Naive thymus-derived CD8-positive, alpha-beta T cell (primary cell): ENCODE measurements at places on chromosomes 7 and 10.

DNA sequence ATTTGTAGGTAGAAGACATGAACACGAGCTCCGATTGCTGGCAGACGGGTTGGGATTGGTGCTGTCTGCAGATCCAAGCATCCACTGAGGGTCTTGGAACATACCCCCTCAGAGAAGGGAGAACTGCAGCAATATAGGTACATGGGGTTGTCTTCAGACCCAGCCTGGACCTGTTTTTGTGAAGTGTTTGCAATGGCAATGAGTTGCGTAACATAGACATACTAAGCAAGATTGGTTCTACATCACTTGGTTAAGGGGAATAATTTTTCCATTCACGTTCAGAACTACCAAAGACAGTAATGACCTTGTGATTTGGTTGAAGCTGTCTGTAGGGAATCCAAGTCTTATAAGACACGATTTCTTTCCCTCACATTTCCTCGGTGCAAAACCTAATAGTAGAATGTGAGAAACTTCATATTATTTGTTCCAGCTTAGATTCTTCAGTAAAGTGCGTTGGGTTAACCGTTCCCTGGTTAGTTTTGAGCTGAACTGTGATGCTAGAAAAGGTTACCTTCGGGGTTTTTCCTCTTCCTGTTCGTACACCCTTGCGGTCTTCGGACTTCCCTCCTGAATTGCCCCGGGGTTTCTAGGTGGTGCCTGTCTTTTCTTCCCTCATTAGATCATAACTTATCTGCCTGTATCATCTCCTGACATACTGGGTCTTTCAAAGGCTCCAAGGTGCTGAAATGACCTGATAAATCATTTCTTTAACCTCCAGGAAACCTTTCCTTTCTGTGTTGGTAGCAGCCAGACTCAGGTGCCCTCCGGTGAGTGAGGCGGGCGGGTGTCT lies 14.4 kb downstream of the PROSER2 start:
- H3K4me3 ChIP-seq, result no peak overlapping the region
- H3K27me3 ChIP-seq, result peaks cover 5% of the 10 kb centered on the region
- no peak overlapping the region for H3K27ac ChIP-seq
- DNase-seq, result no peak
- peaks cover 8% of the 10 kb centered on the region for H3K4me1 ChIP-seq

DNA sequence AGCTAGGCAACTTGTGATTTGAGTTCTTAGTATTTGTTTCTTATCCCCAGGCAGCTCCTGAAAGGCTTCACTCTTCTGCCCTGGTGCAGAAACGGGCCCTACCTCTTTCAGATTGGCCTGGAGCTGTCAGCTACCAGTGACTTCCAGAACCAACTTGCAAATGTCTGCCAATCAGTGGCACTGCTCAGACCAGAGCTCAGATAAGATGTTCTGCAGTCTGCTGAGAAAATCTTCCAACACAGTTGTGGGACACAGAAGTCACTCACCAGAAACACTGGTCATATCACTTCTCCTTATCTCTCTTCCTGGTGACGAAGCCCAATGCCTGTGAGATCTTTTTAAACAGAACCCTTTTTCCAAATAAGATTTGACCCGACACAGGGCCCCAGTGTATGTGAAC lies 81.9 kb upstream of the DUSP5 start:
- no peak overlapping the region for H3K4me3 ChIP-seq
- no peak for DNase-seq
- no peaks in the 10 kb centered on the region for H3K36me3 ChIP-seq
- peaks cover 18% of the 10 kb centered on the region for H3K27me3 ChIP-seq
- H3K27ac ChIP-seq, result no peak overlapping the region

- no peak for DNase-seq
- peaks cover 8% of the 10 kb centered on the region for H3K4me1 ChIP-seq
- H3K4me3 ChIP-seq, result no peak overlapping the region
- no peak overlapping the region for H3K27ac ChIP-seq
- H3K36me3 ChIP-seq, result no peaks in the 10 kb centered on the region
Measured at GRCh38 chr7:95398155-95398940, 2.2 kb upstream of the PON3 start.

DNA sequence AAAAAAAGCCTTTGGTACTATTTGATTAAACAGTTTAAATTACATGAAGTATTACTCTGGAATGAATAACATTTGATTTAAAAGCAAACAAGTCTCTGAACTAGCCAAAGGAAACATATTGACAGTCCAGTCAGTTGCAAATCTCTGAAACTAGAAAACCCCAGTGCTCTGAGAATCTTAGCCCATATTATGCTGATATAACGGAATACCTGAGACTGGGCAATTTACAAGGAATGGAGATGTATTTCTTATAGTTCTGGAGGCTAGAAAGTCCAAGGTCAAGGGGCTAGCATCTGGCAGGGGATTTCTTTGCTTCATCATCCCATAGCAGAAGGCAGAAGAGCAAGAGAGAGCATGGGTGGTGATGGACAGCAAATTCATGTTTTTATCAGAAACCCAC lies 21.7 kb upstream of the FKBP9 start:
- no peaks in the 10 kb centered on the region for H3K27me3 ChIP-seq
- no peak overlapping the region for H3K4me3 ChIP-seq
- H3K27ac ChIP-seq, result no peak overlapping the region

GRCh38 chr10:72083790-72084459 lies 4.4 kb downstream of the SPOCK2 start:
- no peaks in the 10 kb centered on the region for H3K27me3 ChIP-seq
- peak overlapping the region; percentile 97 for H3K27ac ChIP-seq
- H3K4me1 ChIP-seq, result peaks cover 77% of the 10 kb centered on the region
- peaks cover 61% of the 10 kb centered on the region for H3K36me3 ChIP-seq
- peak overlapping the region; percentile 95 for H3K4me3 ChIP-seq

DNA sequence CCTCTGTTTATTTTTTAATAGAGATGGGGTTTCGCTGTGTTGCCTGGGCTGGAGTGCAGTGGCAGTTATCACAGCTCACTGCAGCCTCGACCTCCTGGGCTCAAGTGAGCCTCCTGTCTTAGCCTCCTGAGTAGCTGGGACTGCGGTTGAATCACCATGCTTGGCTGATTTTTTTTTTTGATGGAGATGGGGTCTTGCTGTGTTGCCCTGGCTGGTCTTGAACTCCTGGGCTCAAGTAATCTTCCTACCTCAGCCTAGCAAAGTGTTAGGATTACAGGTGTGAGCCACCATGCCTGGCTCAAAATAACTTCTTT lies 8.1 kb downstream of the DYNC2I1 start:
- no peaks in the 10 kb centered on the region for H3K27me3 ChIP-seq
- DNase-seq, result no peak
- H3K36me3 ChIP-seq, result no peaks in the 10 kb centered on the region
- H3K4me3 ChIP-seq, result peak overlapping the region; percentile 81
- H3K27ac ChIP-seq, result peak overlapping the region; percentile 95

DNA sequence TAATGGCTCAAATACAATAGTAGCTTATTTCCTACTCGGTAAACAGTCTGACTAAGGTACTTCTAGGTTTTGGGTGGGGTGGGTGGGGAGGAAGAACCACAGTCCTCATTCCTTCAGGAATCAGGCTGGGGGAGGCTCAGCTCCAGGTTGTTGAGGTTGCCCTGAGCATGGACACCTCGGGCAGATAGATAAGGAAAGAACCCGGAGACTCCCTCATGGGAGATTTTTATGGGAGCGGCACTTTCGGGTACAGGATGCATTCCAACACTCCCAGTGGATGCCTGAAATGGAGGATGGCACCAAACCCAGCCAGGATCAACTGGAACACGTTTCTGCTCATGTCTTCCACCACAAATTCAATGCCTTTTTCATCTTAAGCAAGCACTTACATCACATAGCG lies 5.5 kb upstream of the GSDME start:
- H3K4me1 ChIP-seq, result peaks cover 2% of the 10 kb centered on the region
- peaks cover 40% of the 10 kb centered on the region for H3K27me3 ChIP-seq
- H3K4me3 ChIP-seq, result no peak overlapping the region
- H3K36me3 ChIP-seq, result no peaks in the 10 kb centered on the region
- H3K27ac ChIP-seq, result no peak overlapping the region

DNA sequence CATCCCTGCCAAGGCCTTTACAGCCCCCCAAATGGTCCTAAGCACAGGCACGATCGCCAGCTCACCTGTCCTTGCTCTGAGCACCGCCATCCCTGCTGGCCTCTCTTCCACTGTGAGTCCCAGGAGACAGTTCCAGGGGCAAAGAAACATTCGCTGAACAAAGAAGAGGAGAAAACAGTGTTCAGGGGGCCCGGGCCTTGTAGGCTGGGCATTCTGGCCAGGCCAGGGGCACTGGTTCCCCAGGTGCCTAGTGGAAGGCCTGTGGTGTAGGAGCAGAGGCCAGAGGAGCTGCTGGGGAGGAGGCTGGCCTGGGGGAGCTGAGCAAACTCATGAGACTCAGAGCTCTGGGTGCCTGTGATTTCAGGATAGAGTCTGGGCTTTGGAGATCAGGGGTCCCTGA lies 22.6 kb downstream of the AQP1 start:
- H3K4me3 ChIP-seq, result no peak overlapping the region
- peaks cover 3% of the 10 kb centered on the region for H3K27me3 ChIP-seq
- no peaks in the 10 kb centered on the region for H3K36me3 ChIP-seq
- no peak overlapping the region for H3K27ac ChIP-seq

DNA sequence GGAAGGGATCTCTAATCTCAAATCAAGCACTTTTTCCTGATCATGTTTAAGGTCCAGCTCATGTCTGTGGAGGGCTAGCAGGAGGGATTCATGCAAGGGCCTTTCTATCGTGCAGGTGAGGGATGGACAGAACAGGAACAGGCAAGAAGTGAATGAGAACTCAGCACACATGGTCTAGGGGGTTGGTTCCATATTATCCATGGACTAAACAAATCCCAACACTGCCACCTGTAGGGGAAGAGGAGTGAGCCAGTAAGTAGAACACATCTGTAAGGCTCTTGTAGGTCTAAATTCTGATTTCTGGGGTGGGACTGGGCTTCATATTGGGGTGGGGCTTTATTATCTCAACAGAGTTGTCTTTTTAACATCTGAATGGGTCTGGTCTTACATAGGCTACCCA lies 138.0 kb upstream of the TARP start:
- no peak for DNase-seq
- peaks cover 31% of the 10 kb centered on the region for H3K4me1 ChIP-seq
- no peak overlapping the region for H3K27ac ChIP-seq
- H3K4me3 ChIP-seq, result no peak overlapping the region
- no peaks in the 10 kb centered on the region for H3K36me3 ChIP-seq
- H3K27me3 ChIP-seq, result no peaks in the 10 kb centered on the region

GRCh38 chr7:106059556-106059955 lies 52.6 kb downstream of the SYPL1 start:
- no peak overlapping the region for H3K4me3 ChIP-seq
- no peaks in the 10 kb centered on the region for H3K36me3 ChIP-seq
- DNase-seq, result no peak
- H3K27me3 ChIP-seq, result no peaks in the 10 kb centered on the region
- peaks cover 44% of the 10 kb centered on the region for H3K4me1 ChIP-seq

DNA sequence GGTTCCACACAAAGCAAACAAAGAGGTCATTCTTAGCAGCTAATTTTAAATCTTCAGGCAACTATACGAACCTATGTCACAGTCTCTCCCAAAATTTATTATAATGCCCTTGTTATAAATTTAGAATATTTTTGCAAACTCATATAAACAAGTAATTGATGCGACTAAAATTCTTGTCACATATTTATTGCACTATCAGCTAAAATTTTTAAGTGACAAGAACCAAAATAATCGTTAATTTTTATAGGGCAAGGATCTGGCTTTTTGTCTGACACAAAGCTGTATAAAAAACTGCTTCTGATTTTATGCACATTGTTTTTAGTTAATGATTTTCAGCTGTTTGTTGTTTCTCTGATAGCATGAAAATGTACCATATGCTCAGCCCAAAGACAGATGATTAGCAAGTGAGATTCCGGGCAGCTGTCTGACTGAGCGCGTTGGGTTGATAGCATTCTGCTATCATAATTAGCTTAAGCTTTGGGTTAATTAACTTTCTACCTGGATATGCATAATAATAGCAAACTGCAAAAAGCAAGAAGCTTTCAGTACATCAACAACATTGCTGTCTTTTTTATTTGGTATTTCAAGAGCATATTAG lies 136.0 kb downstream of the MGMT start:
- H3K4me3 ChIP-seq, result no peak overlapping the region
- no peaks in the 10 kb centered on the region for H3K27me3 ChIP-seq
- H3K4me1 ChIP-seq, result no peaks in the 10 kb centered on the region

DNA sequence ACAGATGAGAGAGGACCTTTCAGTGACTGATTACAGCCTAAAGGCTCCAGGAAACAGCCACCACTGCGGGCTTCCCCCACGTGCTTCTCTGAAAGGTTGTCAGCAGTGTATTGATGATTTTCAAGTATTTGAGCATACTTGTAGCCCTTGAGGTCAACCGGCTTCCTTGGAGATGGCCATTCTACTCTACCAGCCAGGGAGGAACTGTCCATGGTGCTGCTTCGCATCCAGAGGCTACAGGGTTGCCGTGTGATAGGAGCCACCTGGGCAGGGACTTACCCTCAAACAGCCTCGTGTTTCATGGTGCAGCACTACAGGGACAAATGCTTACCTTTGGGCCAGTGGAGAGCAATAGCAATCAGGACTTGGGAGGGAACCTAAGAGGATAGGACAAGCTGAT lies 179.5 kb downstream of the DPP6 start:
- no peaks in the 10 kb centered on the region for H3K4me1 ChIP-seq
- H3K27me3 ChIP-seq, result peaks cover 1% of the 10 kb centered on the region
- no peak overlapping the region for H3K27ac ChIP-seq
- H3K4me3 ChIP-seq, result no peak overlapping the region

DNA sequence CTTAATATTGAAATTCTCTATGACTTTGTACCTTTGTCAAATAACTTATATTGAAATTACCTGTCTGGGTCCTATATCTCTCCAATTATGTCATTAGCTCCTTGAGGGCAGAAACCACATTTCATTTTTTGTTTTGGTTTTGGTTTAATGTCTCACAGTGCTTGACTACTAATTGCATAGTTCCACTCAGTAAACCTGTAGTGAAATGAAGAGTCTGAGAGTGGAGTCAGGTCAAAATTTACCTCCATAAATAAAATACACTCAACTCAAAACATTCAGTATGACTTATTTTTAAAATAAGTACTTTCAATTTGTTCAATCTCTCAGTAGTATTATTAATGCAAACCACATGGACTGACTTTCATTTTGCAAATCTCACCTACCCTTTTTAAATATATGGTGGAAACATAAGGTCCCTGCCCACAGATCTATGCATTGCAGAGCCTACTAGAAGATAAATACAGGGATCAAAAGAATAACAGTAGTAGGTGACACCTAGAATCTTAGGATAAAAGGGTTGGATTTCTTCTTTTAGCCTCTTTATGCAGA lies 32.5 kb downstream of the PDE1C start:
- H3K27ac ChIP-seq, result no peak overlapping the region
- DNase-seq, result no peak

- DNase-seq, result no peak
- H3K27me3 ChIP-seq, result no peaks in the 10 kb centered on the region
- no peak overlapping the region for H3K27ac ChIP-seq
- H3K4me1 ChIP-seq, result peaks cover 46% of the 10 kb centered on the region
Measured at GRCh38 chr7:6700793-6701192, 6.0 kb downstream of the ZNF12 start.

DNA sequence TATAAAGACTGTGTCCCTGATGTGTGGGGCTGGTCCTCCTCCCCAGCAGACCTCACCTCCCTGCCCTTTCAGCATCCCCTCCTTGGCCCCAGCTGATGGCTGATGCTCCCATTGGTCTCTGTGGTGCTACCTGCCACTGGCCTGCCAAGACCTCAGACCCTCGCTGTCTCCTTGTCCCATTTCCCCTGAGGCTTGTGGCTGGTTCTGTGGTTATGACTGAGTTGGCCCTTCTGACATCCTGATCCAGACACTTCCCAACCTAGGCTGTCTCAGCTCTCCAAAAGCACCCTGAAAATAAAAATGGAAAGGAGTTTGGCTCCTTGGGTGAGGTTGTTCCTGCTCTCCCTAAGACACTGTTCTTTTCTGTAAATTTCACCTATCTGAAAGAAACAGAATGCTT lies 214.2 kb downstream of the RPS24 start:
- H3K36me3 ChIP-seq, result no peaks in the 10 kb centered on the region
- no peak for DNase-seq
- H3K4me3 ChIP-seq, result no peak overlapping the region
- peaks cover 29% of the 10 kb centered on the region for H3K4me1 ChIP-seq
- H3K27ac ChIP-seq, result no peak overlapping the region
